ENCODE measurements at places on chromosomes 3 and 15.
A peak's percentile ranks its signal among the peaks of the same experiment; 100 is the strongest.

- DNase-seq = no peak
These were observed 111.5 kb downstream of the THSD4 start for GRCh38 chr15:71226536-71227455.

DNA sequence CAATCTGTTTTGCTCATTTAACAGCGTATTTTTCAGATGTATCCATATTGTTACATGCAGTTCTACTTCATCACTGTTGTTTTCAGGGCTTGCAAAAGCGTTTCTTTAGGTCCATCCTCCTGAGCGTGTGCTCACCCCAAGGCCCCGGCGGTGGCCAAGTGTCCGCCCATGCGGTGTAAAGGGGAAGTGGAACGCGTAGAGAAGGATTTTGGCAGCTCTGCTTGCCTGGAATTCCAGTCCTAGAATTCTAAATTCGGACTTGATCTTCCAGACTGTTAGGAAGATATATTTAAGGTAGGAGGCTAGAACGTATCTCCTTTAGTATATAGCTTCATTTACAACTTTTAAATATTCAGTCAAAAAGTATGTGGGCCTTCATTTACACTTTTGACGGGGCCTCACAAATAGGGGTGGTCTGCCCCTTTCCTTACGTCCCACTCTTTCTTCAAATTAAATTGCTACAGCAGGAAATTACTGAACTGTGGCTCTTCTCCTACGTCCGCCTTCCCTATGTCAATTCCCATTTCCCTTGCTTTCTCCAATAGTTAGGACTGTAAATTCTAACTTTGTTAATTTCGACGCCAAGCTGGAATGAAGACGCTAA lies 609 bp upstream of the TBC1D23 start:
- peak; percentile 49 for DNase-seq

DNA sequence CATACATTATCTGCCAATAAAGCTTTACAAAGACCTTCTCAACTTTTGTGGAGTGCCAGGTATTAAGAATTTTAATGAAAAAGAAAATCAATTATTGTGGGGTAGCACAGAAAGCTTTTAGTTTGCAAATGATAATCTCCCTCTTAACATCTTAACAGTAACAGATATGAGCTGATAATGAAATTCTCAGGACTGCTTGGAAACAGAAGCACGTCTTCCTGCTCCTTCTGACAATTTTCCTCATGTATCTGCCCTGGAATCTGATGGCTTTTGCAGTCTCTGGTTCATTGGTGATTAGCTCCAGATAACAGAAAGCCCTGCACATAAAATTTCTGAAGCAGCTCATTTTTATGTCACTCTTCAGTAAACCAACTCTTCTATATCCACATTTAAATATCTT lies 432.4 kb upstream of the PDZRN3 start:
- DNase-seq = no peak

DNA sequence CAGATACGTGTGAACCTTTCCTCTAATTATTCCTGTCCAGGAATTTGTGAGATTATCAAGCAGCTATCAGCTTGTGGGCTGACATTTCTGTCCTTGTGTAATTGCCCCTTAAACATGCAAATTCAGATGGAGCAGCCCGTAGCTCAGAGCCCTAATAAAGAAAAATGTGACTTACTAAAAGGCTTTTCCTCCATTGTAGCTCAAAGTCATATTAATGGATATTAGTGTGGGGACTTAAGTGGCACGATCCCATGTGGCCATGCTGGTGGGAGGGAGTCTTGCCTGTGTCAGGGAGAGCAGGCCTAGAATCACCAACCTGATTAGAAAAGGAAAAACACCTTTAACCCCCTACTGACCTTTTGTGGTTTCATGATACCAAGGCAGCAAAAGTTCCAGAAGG lies 399.2 kb downstream of the LRTM1 start:
- DNase-seq = no peak

GRCh38 chr3:105798381-105798934 lies 70.4 kb downstream of the CBLB start:
- no peak for DNase-seq

- peak; percentile 42 for DNase-seq
These were observed 117.5 kb downstream of the EDEM1 start for GRCh38 chr3:5304789-5305683.

- peak; percentile 93 for DNase-seq
These were observed 163.2 kb downstream of the NSUN3 start for GRCh38 chr3:94226078-94226477.

- DNase-seq = peak; percentile 81
These were observed 539.5 kb upstream of the AGTR1 start for GRCh38 chr3:148158210-148158609.

GRCh38 chr15:76791511-76791910 lies 113.6 kb downstream of the SCAPER start:
- DNase-seq = no peak
